ENCODE measurements at places on chromosomes 7 and 10. TPM values are rescaled to one million over a fixed set of nuclear protein-coding genes. Genes with fewer than 3 reads are reported as not detected.

DNA sequence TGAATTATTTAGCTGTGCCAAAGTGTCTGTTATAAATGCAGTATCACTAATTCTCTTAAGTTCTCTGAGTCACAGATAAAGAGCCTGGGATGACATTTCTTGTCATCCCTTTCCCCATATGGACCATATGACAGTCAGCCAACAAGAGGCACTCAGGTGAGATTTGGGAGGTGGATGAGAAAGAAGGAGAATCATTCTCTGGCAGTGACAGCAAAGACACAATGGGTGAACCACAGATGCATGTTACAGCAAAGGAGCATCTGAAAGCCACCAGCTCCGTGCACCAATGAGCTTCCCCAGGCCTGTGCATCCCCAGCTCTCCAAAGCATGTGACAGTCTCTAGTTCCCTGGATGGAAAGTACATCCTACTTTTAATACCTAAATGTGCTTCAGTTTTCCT lies 10.8 kb downstream of the GIMAP6 start:
- no peak for DNase-seq

The ZNF727 gene
- total RNA-seq, result not detected

GRCh38 chr10:110192552-110192951 lies 14.9 kb upstream of the MXI1 start:
- DNase-seq, result no peak

GRCh38 chr10:99908512-99908911 lies 101.2 kb downstream of the DNMBP start:
- DNase-seq, result no peak
